Lung microvascular endothelial cell (primary cell): ENCODE measurements at places on chromosomes 1 and 21. TPM values are rescaled to one million over a fixed set of nuclear protein-coding genes. Genes with fewer than 3 reads are reported as not detected.

DNA sequence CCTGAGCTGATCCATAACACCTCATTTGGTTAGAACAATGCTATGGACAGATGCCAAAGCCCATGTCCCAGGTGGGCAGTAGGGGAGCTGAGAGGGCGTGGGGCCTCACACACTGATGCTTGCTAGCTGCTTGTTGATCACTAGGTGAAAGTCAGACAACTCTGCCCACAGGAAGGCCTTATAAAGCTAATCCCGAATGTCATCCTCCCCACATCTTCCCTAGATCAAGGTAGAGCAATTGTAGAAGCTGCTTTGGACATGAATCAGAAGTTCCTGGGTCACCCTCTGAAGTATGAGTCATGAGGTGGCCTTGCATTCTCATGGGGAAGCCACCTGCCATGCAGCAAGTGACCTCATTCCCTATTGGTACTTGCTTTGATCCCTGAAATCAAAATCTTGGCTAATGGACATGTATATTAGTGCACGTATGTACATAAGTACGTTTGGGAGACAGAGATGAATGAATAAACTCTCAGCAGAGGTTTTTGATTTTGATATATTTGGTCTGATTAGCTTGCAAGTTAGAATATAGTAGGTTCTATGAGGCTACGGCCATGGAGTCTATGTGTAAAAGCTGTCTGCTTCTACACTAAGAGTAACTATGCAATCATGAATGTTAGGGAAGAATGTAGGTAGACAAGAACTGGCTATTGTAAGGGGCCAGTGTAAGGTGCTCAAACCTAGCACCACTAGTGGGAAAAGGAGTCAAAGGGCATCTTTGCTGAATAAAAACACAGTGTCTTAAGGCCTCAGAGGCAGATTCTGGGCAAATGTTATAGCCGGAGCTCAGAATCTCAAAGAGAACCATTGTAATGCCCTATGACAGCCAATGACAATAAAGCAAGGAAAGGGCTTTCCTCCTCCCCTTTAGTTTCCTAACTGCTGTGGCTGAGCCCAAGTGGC is 52.6 kb downstream of the ABCA4 start:
- peak; percentile 93 for DNase-seq

- peak; percentile 50 for DNase-seq
Measured at GRCh38 chr1:226882631-226883409, 12.4 kb downstream of the PSEN2 start.

- no peak for DNase-seq
Measured at GRCh38 chr21:16504766-16505165, 775.0 kb downstream of the USP25 start.

DNA sequence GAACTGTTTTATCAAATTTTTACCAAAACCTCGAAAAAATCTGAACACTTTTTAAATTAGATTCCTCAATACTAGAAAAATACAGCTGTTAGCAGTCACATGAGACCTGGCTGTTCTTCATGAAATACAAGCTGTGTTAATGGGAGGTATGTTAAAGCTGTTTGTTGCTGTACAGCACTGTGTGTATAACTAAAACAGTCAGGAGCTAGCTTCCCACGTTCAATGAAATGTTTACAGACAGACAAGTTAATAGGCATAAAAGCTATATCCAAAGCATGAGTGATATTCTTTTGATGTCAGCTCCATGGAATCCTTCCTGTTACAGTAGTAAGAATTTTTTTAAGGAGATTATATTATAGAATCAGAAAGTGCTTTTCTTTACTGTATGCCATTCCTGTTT is 223.2 kb upstream of the FOXD3 start:
- no peak for DNase-seq

- DNase-seq: peak; percentile 65
Measured at GRCh38 chr1:112399456-112399855, 3.4 kb downstream of the CTTNBP2NL start.

DNA sequence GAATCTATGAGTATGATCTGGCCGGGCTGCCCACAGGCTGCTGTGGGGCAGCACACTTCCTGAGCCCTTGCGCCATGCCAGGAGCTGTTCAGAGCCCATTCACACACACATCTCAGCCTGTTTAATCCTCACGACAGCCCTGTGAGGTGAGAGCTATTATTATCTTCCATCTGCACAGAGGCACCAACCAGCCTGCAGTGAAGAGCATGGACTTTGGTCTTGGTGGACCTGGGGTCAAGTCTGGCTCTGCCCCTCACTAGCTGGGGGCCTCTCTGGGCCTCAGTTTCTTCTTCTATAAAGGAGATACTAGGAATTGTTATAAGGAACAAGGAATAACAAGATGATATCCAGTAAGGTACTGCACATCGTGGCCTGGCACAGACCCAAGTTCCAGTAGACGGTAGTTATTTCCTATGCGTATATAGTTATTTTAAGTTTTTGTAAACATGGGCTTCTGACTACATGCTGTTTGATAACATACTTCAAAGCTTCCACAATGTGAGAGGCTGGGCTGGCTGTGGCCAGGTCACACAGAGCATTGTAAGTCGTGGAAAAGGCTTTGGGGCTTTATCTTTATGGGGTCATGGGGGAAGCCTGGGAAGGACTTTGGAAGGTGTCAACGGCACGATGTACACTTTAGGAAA is 3.4 kb upstream of the PADI2 start:
- peak; percentile 90 for DNase-seq

DNA sequence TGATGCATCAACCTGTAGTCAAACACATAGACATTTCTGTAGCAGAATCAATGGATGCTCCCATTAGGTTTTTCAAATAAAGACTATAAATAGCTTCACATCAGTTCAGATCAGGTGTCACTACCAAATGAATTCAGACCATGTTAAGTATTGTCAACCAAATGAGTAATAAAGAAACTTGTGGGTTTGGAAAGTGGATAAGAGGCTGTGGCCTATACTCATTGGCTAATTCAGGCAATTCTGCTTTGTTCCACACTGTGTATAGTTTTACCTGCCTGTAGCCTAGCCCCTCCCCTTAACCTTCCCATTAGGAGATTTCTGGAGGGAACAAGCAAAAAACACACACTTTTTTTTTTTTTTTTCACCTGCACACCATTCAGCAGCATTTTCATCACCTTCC is 321.2 kb downstream of the HLX start:
- DNase-seq: no peak

GRCh38 chr1:183884526-183884925 is 79.6 kb downstream of the RGL1 start:
- DNase-seq: no peak

DNA sequence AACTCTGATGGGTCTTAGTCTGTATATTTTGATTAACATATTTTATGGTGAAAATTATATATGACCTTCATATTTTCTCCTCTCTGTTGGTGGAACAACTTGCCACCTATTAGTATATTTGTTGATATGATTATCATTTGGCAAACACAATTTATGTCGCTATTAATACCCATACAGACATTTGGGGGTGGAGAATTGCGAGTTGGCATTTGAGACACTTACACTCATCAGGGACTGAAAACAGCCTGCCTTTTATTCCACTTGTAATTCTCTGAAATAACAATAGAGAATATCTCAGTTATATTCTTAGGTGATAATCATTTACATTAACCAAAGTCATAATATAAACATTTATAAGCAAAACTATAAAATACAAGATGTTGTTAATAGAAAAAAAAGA is 100.5 kb upstream of the RGS18 start:
- no peak for DNase-seq

DNA sequence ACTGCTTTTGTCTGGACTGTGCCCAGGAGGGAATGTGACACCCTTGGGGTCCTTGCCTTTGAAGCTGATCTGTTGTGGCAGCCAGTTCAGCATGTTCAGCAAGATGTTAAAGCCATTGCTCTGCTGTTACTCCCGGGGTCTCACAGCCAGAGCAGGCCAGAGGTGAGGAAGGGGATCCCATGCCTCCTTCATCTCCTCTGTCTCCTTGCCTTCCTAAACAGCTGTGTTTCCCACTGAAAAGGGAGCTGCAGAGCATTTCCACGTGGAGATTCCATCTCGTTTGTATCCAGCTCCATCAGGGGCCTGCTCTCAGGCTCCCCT is 135.8 kb upstream of the COL6A1 start:
- no peak for DNase-seq

DNA sequence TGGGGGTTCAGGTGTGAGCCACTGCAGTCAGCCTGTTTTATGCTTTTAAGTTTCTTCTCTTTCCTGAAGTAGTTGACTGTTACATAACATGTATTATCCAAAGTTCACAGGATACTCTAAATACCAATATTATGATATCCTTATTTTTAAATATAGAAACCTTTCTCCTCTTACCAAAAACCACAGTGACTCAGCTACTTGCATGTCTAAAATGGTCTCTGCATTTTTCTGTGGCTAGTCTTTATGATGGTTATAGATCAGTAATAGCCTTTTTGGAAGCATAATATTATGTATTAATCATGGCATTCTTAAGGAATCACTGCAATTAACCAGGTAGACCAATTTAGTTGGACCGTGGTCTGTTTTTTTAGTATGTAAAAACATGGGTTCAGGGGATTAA is 210.8 kb upstream of the CACYBP start:
- no peak for DNase-seq

- peak; percentile 14 for DNase-seq
Measured at GRCh38 chr1:63915121-63915520, 141.3 kb downstream of the ROR1 start.

- DNase-seq: no peak
Measured at GRCh38 chr1:198199105-198199504, 42.3 kb downstream of the NEK7 start.

DNA sequence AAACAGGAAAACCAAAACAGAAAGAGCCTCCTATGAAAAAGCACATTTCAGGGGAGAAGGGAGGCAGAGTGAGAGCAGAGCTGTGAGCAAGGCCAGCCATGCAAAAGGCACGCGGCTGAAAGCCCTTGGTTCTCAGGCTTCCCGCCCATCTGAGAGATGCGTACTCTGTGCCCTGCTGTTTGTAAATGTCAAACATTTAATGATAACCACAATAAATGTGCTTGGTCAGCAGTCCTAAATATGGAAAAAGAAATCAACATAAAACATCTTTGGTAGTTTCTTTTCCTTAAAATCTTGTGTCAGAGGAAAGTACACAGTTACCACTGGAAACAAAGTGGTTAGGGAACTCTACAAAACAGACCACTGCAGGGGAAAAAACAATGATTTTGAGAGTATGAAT is 283.1 kb downstream of the DSCAM start:
- DNase-seq: no peak

- no peak for DNase-seq
Measured at GRCh38 chr1:212233321-212233720, 51.9 kb upstream of the PPP2R5A start.

GRCh38 chr1:188669728-188670382 is 1807.8 kb downstream of the BRINP3 start:
- peak; percentile 3 for DNase-seq

DNA sequence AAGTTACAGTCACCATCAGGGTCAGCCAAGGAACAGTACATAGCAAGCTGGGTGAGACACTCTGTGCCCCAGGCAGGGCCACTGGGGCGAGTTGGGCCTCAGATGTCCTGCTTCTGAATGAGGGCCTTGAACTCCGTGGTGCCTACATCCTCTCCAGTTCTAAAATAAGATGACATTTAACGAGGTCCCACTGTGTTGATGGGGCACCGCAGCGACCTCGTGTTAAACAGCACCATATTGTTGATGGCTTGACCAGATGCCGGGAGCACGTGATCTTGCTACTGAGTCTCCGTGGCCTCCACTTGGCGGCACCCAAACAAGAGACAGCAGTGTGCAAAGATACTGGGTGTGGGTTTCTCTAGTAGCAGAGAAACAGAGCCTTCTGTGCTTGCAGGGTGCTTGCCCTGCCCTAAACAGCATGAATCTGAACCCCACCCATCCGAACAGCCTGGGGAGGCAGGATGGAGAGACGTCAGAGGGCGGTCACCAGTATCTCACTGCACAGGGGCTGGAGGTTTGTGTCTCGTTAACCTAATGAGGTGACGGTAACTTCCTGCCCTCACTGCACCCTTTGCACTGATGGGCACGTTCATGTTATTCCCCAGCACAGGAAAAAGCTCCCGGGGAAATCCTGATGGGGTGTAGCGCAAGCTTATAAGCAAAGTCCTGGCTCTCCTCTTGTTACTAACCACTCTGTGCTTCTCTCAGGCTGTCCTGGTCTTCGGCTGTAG is 324.4 kb downstream of the AJAP1 start:
- DNase-seq: no peak

GRCh38 chr1:44860891-44861425 is 17.9 kb upstream of the PTCH2 start:
- no peak for DNase-seq

- DNase-seq: no peak
Measured at GRCh38 chr1:212118167-212118871, 82.8 kb downstream of the DTL start.

- no peak for DNase-seq
Measured at GRCh38 chr1:245325922-245326795, 171.4 kb downstream of the KIF26B start.

GRCh38 chr21:46603228-46603627 is 1.7 kb downstream of the S100B start:
- no peak for DNase-seq

DNA sequence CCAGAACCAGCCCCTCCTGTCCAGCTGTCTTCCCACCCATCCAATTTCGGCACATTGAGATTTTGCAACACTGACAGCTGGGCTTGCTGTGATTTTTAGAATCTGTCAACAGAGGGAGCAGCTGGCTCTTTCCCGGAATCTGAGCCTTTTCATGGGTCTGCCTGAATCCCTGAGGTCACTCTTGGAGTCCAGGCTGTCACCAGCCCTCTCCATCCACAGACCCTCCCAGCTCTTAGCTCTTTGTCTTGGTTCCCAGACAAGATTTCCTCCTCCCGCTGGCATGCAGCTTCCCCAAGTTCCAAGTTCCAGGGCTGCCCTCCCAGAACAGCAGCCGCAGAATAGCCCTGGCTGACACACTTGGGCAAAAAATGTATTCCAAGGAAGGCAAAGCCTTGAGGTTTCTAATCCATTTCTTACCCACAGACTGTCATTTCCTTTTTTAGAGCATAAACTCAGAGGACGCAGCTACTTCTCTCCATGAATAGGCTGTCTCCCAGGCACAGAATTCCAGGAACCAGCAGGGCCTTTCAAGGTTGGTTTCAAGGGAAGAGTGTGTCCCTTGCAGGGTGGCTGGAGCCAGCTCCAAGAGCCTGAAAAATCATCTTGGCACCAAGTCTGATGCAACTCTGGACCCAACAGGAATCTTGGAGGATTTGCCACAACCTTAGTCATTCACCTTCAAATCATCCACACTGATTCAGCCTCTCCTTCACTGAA is 7.1 kb upstream of the TMEM61 start:
- DNase-seq: no peak

DNA sequence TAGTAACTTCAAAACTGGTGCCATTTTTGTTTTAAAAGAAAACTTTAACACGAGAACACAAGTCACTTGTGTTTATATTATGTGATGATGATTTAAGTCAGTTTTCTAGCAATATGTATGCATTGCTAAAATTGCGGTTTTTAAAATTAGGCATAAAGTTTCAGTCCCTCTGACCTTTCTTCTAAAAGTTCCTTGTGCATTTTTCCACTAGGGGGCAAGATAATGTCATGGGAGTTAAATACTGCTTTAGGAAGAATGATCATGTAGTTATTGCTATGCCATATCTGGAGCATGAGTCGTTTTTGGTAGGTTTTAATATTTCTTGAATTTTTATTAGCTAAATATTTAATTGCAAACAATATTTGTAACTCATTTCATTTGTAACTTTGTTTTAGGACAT is 10.7 kb downstream of the CDC7 start:
- peak; percentile 61 for DNase-seq

GRCh38 chr1:3139451-3139852 is 70.4 kb downstream of the PRDM16 start:
- no peak for DNase-seq

SPSB1 gene
- total RNA-seq: 20.0 and 21.6 TPM in 2 replicates

S100A6 gene
- total RNA-seq: 524 and 1,217 TPM in 2 replicates

NEK2 gene
- 2.4 and 9.4 TPM in 2 replicates for total RNA-seq

HYI gene
- total RNA-seq: 80.0 and 147 TPM in 2 replicates
